ENCODE measurements at places on chromosomes 11 and 22. TPM values are rescaled to one million over a fixed set of nuclear protein-coding genes. Genes with fewer than 3 reads are reported as not detected.

- no peak for DNase-seq
Measured at GRCh38 chr22:21677606-21678443, 12.0 kb downstream of the PPIL2 start.

CRYBA4 gene
- total RNA-seq: not detected

SLC7A4 gene
- not detected for total RNA-seq

DNA sequence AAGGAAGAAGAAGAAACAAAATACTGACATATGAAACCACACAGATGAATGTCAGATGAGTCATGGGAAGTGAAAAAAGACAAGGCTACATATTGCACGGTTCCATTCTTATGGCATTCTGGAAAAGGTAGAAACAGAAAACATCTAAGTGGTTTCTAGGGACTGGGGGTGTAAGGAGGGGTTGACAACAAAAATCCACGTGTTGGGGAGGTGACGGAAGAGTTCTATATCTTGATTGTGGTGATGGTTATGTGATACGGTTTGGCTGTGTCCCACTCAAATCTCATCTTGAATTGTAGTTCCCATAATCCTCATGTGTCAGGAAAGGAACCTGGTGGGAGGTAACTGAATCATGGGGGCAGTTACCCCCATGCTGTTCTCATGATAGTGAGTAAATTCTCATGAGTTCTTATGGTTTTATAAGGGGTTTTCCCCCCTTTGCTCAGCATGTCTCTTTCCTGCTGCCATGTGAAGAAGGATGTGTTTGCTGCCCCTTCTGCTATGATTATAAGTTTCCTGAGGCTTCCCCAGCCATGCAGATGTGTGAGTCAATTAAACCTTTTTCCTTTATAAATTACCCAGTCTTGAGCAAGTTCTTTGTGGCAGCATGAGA is 6.4 kb upstream of the ARFGAP3 start:
- peak; percentile 96 for DNase-seq

DNA sequence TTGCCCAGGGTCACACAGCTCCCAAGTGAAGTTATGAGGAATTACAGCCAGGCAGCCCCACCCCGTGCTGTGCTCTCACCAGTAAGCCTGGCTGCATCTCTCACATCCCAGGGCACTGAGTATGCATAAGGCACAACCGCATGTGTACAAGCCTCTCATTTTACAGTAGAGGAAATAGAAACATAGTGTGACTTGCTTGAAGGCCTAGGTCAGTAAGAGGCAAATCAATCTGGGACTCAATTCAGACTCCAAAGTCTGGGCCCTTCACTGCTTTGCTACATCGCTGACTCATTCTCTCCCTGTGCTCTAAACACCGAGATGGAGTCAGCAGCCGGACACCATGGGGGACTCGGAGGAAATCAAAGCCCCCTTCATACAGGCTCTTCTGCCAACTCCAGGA is 7.9 kb downstream of the ABTB2 start:
- peak; percentile 29 for DNase-seq

CD6 gene
- 0.10 TPM for total RNA-seq

GRCh38 chr11:13045734-13046133 is 36.6 kb downstream of the RASSF10 start:
- no peak for DNase-seq

- no peak for DNase-seq
Measured at GRCh38 chr11:45852018-45852711, 4.9 kb downstream of the CRY2 start.

GRCh38 chr11:82831364-82831763 is 68.9 kb downstream of the PRCP start:
- DNase-seq: no peak

GRCh38 chr22:41517172-41518047 is 26.9 kb downstream of the POLR3H start:
- peak; percentile 47 for DNase-seq

DNA sequence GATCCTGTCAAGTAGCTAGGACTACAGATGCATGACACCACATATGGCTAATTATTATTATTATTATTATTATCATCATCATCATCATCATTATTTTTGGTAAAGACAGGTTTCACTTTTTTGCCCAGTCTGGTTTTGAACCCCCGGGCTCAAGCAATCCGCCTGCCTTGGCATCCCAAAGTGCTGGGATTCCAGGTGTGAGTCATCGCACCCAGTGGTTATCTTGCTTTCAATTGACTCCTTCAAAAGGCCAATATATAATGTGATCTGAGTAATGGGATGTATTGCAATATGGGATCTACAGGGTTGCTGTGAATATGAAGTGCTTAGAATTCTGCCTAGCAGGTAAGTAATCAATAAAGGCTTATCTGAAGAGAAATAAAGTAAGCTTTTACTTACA is 221.2 kb downstream of the SBF2 start:
- DNase-seq: peak; percentile 54
